ENCODE measurements at places on chromosomes 16 and 17.

DNA sequence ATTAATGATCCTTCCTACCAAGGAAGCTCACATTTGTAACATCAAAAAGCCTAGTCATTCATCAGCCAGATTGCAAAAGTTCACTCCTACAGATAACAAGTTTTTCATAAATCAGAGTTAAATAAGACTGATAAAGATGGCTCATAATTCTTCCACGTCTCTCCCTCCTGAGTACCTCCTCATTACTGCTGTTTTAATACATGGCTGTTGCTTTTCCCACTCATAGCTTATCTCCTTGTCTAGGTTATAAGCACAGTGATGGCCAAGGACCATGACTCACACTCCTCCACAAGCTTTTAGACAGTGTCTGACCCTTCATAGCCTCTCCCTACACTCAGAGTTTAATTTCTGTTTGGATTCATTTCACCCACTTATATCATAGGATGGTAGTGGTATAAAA is 100.9 kb upstream of the MON1B start:
- DNase-seq, result no peak

- no peak for DNase-seq
Observed at GRCh38 chr16:87067836-87068761, 249.1 kb downstream of the C16orf95 start.

DNA sequence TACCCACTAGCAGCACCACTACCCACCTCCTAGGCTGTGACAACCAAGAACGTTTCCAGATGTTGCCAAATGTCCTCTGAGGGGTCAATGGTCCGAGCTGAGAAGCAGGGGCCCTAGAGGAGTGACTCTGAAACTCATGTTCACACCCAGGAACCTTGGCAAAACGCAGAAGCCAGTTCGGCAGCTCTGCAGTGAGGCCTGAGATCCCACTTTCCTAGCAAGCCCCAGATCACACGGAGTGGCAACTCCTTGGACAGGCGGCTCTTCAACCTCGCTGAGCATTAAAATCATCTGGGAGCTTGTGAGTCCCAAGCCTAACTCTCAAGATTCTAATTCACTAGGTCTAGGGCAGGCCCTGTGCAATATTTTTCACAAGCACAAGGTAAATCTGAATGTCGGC is 17.3 kb downstream of the ELAC2 start:
- DNase-seq, result no peak

- DNase-seq, result no peak
Observed at GRCh38 chr16:81837312-81837751, 58.2 kb downstream of the PLCG2 start.

- no peak for DNase-seq
Observed at GRCh38 chr17:79695293-79695790, 35.4 kb upstream of the ENPP7 start.

DNA sequence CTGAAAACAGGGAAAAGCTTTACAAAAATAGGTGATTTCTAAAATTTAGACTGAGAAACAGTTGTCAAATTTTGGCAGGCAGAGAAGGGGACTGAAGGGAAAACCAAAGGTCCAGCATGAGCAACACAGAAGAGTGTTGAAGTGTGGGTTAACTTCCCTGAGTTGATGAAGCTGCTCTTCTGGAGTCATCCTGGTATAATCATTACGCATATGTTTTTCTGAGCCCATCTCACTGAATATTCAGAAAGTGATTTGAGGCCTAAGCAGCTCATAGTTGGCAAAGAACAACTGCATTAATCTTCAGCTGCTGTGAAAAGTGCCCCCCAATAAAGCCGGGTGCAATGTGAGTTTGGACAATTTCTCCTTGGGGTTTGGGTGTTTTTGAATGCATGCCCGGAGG is 115.0 kb upstream of the RBBP6 start:
- DNase-seq, result no peak

DNA sequence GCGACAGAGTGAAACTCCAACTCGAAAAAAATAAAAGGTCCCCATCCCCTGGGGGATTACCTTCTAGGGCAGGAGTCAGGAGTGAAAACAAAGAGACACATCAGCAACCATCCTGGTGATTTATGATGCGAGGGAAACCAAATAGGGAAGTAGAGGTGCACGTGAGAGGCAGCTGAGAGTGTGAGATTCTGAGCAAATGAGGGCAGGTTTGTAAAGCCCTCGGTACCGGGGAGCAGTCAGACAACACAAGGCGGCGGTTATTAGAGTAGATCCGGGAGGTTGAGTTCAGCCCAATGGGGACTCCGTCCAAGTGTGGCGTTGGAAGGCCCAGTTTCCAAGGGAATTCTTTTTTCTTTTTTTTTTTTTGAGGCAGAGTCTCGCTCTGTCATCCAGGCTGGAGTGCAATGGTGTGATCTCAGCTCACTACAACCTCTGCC is 7.4 kb upstream of the ARMC7 start:
- DNase-seq, result no peak

DNA sequence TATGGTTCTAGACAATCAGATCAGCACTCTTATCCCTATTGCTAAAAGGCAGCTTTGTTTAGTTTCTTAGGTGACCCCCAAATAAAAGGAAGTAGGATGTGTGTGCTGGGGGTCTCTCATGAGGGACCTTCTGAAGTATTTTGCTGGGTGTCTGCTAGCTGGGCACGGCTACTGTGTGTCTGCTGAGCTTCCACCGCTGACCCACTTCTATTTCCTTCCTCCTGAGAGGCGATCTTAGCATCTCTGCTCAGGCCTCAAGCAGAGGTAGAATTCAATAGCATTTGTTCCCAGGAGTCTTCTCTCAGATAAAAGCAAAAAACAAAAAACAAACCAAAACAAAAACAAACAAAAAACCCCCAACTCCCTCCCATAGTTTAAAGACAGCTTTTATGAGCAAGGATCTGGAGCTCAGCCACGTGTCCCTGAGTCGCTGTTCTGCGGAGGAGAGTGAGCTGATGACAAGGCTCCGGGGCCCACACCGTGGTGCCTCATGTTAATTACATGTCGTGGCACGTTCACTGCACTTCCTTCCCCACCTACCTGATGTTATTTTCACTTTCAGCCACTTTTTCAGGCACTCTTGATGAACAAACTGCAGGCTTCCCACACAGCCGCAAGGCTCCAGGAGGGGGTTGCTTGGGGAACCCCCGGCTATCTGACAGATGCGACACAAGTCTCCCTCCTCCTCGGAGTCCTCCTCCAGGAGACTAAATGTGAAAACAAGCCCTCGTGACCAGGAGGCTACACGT is 83.5 kb downstream of the MARCHF10 start:
- DNase-seq, result peak; percentile 91

GRCh38 chr17:29291163-29291752 is 2.7 kb downstream of the NUFIP2 start:
- DNase-seq, result no peak

GRCh38 chr17:21176773-21177395 is 37.1 kb downstream of the TMEM11 start:
- DNase-seq, result no peak

- peak; percentile 90 for DNase-seq
Observed at GRCh38 chr17:76726231-76726775, at the start of gene JMJD6. Gene JMJD6 (minus strand): TSS chr17:76726606. CDS start chr17:76726475, 131 bp downstream.

DNA sequence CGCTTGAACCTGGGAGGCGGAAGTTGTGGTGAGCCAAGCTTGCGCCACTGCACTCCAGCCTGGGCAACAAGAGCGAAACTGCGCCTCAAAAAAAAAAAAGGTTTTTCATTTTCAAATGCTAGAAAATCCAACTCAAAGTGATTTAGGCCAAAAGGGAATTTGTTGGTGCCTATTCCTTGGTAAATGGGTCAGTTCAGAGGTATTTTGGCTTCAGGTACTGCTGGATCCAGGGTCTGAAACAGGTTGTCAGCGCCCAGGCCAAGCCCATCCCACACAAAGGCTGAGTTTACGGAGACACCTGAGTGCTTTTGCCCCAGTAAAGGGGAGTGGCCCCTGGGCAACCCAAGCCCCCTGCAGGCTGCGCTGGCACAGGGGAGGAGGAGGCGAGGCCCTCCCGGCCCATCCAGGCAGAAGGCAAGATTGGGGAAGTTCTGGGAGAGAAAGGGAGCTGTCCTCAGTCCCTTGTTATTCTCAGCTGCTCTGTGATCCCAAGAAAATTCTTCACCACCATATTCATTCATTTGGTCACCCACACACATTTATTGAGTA is 8.5 kb upstream of the JPH3 start:
- DNase-seq, result no peak

DNA sequence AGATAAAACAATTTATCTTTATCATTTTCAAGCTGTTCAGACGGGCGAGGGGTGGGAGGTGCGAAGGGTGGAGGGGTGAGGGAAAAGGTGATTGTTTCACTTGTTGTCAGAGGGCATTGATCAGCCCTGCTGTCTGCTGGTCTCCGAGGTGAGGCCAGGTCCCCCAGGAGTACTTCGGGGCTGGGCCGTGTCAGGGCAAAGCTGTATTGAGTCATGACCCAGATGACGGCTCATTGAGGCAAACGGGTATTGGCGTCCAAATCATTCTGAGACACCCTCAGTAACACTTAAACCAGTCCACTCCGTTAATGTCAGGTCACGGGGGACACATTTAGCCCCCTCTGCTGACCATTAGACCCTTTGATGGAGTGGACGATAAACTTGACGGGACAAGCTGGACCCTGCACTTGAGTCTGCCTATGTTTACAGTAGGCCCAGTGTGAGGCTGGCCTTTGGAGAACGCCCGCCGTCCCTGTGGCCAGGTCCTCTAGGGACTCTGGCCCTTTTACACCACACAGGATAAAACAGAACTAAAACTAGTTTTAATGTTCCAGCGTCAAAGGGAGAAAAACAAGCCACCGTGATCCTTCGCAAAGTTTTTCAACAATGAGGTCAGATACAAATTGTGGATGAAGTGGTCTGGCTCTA is 502.2 kb upstream of the ZFHX3 start:
- no peak for DNase-seq

DNA sequence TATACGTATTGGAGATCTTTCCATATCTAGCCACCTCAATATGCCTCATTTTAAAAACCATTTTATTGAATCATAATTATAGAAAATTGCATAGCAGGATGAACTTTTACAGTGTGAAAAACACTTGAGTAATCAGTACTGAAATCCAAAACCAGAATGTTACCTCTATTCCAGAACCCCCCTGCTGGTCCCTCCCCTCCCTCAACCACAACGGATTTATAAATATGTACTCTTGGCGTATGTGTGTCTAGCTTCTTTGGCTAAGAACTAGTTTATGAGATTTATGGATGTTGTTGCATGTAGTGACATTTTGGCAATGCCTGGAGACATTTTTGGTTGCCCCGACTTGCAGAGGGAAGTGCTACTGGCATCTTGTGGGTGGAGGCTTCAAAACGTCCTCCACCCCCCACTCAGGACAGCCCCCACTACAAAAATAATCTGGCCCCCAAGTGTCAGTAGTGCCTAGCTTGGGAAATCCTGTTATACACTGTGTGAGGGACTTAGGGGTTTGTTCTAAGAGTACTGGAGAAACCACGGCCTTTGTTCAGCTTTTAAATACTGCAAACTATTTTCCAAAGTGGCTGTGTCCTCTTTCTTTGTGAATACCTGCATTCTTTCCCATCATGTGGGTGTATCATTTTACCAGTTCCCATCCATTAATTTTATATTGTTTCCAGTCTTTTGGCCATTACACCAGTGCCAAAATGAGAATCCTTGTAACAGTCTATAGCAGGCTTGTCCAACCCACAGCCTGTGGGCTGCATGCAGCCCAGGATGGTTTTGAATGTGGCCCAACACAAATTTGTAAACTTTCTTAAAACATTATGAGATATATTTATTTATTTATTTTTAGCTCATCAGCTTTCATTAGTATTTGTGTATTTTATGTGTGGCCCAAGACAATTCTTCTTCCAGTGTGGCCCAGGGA is 23.7 kb downstream of the ITPRIPL2 start:
- no peak for DNase-seq

DNA sequence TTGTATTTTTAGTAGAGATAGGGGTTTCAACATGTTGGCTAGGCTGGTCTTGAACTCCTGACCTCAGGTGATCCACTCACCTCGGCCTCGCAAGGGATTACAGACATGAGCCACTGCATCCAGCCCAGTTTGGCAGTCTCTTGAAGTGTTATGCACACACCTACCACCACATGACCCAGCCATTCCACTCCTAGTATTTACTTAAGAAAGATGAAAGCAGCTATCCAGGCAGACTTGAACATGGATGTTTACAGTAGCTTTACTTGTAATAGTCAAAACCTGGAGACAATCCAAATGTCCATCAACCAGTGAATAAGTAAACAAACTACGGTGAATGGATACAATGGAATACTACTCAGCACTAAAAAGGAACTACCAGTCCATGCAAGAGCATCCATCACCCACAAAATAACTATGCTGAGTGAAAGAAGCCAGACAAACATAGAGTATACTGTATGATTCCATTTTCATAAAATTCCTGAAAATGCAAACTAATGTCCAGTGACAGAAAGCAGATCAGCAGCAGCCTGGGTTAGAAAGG is 37.8 kb upstream of the RASD1 start:
- no peak for DNase-seq

DNA sequence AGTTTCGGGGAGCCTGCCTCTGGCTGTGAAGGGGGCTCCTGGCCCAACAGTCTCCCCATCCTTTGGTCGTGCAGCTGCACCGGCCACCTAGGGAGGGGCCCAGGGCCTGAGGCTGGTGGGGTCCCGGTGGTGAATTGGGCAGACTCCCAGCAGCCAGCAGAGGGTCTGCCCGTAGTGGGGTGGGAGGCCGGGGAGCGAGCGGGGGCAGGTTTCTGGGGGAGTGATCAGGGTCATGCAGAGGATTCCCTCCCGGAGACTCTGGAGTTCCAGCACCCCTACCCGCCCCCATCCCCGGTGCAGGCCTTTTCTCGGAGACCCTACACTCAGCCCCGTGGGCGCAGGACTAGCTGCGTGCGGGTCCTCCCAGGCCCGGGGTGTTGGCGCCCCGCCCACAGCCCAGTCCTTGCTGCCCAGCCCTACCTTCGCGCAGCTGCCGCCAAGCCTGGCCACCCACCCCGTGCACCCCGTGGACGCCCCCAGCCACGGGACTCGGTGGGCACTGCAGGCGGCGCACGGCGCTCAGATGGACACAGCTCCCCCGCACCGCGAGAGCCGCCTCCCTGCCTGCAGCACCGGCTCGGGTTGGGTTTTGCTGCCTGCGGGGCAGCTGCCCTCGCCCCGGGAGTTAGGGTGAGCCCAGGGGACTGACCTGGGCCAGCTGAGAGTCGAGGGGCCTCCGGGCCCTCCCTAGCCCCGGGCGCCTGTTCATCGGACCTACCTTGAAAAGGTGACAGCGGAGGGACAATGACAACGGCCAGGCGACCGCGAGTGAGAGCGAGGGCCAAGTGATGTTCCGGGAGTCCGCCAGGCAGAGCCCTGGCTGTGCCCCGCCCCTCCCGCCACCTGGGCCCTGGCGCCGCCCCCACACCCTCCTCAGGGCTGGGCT is at the start of gene GNG13:
Gene GNG13 (minus strand): TSS at position 787 of the 886 bp plus-strand sequence. CDS start 1,657 bp downstream, outside the sequence.
- no peak for DNase-seq

- DNase-seq, result no peak
Observed at GRCh38 chr16:23435500-23435899, 17.5 kb downstream of the COG7 start.

Data from GM12864 (cell line).